ENCODE measurements at places on chromosomes 6 and 20.

- DNase-seq, result no peak
These were observed 58.3 kb downstream of the MAFB start for GRCh38 chr20:40630713-40631112.

DNA sequence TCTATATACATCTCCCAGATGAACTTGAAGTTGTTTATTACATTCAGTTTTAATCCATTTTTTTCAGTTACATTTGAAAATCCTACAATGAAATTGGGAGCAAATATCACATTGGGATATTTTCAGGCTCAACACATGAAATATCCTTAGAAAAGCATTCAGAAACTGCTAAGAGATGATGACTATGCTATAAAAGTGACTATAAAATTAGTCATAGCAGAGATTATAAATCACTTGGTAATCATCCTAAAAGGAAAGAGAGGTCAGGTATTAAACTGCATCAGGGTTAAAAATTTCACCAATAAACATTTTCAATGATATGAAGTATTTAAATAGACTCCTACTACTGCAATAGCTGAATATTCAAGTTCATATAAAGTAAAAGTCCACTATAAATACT lies 987.7 kb downstream of the GRIK2 start:
- DNase-seq, result no peak

DNA sequence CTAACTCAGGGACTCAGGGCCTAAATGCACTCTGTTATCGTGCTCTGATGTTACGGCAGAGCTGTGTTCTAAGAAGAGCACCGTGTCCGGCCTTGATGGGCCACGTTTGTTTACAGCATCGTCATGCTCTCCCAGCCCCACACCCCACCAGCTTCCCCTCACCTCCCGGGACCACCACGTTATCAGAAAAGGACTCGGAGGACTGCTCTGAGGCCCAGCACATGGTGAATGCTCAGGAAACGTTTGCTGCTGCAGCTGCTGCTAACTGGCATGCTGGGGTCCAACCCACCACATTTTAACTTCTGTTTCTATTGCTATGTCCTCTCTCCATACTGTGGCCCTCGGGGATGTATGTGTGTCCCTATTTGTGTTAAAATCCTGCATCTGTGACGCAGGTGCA lies 50.3 kb downstream of the WDR27 start:
- DNase-seq, result no peak

- DNase-seq, result no peak
These were observed 78.9 kb downstream of the CRYBG1 start for GRCh38 chr6:106439459-106439858.

DNA sequence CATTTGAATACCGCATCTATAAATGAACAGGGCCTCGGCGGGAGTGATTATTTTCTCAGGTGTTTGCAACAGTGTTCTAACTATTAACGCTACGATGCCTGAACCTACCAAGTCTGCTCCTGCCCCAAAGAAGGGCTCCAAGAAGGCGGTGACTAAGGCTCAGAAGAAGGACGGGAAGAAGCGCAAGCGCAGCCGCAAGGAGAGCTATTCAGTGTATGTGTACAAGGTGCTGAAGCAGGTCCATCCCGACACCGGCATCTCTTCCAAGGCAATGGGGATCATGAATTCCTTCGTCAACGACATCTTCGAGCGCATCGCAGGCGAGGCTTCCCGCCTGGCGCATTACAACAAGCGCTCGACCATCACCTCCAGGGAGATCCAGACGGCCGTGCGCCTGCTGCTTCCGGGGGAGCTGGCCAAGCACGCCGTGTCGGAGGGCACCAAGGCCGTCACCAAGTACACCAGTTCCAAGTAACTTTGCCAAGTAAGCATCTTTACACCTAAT lies 70.9 kb downstream of the HFE start:
- DNase-seq, result peak; percentile 78

- DNase-seq, result peak; percentile 76
These were observed 395.5 kb upstream of the RUNX2 start for GRCh38 chr6:44932651-44933091.

DNA sequence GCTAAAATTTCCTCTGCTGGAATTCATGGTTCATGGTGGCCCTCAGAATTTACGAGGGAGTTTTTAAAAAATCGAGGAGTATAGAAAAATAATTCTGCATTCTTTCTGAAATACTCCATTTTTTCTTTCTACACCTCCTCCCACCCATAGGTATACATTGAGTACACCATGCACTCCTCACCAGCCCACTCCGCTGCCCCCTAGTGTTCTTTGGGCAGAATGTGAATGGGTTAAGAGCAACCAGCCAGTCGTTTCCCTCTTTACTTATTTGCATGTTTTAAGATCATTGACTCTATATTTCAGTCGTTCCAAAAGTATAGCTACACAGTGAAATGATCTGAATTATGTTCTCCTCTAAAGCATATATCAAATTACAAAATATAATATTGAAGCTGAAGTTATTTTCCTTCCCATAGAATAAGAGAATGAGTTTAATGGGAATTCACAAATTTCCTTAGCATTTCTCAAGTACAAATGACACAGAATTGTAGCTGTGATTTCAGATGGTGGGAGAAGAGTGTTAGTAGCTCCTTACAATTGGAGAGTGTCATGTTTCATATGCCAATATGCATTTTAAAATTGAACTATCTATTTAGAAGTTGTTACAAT lies 977.7 kb upstream of the SLC35B3 start:
- no peak for DNase-seq

GRCh38 chr6:116438590-116439448 lies 22.4 kb upstream of the CALHM6 start:
- DNase-seq, result no peak

DNA sequence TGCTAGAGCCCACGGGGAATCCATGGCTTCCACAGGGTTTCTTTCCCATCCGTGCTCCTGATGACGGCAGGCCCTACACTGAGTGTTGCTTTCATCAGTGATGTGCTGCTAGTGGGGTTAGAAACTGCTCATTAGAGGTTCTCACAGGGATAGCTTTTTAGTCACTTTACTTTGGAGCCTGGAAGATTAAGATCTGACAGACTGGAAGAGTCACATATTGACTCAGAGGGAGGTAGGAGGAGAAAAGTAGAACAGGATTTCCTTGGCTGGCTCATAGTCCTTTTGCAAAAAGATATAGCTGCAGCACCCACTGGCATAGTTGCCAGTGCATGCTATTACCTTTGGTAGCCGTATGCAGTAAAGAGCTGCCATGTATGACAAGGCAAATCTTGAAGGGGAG lies 890.3 kb downstream of the C6orf118 start:
- DNase-seq, result no peak

DNA sequence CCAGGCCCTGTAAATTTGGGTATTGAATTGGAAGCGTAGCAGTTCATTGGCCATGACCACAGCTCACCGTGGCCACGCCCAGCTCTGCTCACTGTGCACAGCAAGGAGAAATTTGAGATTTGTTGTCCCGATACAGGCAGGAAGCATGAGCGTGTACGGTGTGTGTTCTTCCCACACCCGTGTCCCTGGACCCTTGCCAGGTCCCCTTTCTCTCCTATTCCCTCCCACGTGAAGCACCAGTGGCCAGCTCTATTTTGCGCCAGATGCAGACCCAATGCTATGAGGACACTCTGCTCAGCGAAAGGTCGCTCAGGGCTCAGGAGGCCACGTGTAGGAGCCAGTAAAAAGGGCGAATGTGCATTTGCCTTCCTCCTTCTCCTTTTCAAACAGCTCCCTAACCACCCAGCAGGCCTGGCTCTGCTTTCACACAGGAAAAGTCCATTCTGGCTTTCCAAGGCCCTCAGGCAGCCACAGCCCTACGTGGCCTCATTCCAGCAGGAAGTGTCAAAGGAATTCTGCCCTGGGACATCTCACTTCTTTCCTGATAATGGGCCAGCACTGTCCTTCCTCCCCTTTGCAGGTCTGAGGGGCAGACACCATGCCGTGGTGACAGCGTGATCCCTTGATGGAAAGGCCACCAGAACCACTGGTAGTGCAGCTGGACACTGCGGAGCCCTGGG lies 499.2 kb upstream of the CDH4 start:
- no peak for DNase-seq

GRCh38 chr20:49635866-49636265 lies 67.9 kb upstream of the PTGIS start:
- DNase-seq, result no peak

DNA sequence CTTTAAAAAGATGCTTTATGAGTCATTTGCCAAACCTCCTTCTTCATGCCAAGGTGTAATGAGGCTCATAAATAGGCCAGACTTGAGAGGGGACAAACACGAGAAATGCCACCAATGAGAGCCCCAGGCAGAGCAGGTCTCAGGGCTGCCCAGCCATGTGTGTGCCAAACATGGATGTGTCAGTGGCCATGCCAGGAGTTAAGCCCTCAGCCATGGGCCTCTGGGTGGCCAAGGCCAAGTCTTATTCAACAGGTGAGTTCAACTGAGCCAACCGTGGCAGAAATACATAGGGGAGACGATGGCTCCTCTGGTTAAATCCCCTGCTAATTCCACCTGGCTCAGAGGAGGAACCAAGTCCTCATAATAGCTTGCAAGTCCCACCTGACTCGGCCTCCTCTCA lies 358.8 kb downstream of the PREX1 start:
- no peak for DNase-seq

DNA sequence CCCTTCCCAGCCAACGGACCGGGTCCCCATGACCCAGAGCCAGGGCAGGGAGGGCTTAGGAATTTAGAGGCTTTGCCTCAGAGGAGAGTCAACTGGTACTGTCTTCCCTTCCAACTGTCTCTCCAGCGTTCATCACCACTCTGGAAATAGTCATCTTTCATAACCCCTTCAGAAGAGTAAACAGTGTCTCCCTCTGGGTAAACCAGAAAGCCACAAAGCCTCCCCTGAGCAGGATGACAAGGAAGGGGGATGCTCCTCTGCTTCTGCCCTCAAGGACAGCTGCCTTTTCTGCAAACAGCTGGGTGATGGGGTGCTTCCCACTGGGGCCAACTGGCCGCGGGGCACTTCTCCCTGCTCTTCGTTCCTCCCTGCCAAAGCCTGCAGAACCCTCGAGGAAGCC lies 90.1 kb downstream of the PSMG4 start:
- no peak for DNase-seq

GRCh38 chr6:134394905-134395304 lies 77.0 kb upstream of the SGK1 start:
- no peak for DNase-seq

- DNase-seq, result no peak
These were observed 475 bp upstream of the TMEM181 start for GRCh38 chr6:158559338-158559894.

- no peak for DNase-seq
These were observed 1160.2 kb downstream of the EPHA7 start for GRCh38 chr6:92259171-92259570.

DNA sequence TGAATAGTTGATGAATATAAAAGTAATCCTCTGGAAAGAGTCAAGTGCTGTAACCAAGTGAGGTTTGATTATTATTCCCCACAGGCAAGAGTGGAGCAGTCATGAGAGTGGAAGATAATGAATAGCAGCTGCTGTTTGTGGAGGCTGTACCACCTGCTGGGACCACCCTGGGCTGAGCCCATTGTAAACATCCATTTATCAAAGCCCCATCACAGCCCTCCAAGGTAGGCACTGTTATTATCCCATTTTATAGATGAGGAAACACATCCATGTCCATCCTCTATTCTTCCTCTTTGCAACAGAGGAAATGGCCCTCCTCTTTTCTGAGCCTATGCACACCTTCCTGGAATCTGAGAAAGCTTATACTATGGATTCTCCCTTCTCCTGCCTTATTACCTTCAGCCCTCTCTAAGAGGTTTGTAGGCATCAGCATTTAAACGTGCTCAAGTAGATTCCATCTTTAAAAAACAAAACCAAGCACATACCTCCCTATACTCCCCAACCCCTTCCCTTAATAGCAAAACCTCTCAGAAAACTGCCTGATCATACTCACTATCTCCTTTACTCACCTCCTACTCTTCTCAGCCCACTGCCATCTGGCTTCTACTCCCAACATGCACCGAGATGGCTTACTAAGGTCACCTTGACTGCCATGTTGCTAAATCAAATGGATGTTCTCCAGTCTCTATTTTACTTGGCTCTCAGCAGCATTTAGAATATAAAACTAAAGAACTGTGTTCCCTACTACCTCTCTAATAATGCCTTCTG lies 37.1 kb downstream of the CDH22 start:
- no peak for DNase-seq

DNA sequence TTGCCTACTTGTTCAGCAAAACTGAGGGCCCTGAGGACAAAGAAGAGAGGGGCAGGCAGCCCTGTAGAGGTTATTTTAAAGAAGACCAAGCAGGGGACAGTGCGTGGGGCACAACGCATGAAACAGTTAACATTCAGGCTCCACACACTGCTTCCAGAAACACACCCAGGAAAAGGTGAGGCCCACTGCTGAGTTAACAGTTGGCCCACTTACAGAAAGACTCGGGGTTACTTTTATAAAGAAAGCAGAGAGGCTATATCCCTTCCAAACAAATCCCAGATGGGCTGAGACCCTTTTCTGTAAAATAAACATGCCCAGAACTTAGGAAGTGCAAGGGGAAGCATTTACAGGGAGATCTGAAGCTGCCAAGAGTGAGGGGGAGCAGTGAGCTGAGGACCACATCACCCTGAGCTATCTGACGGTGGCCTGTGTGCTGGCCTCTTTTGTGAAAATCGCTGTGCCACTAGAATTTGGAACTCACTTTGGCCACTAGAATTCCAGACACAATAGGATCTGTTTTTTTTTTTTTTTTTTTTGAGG lies 49.8 kb upstream of the SSTR4 start:
- DNase-seq, result no peak

GRCh38 chr20:50187403-50188051 lies 3.1 kb upstream of the CEBPB start:
- DNase-seq, result no peak

- DNase-seq, result no peak
These were observed at the start of gene ASIP for GRCh38 chr20:34240693-34241615. TSS of gene ASIP (plus strand) at chr20:34241423. CDS start at chr20:34260375, 18,952 bp downstream.

DNA sequence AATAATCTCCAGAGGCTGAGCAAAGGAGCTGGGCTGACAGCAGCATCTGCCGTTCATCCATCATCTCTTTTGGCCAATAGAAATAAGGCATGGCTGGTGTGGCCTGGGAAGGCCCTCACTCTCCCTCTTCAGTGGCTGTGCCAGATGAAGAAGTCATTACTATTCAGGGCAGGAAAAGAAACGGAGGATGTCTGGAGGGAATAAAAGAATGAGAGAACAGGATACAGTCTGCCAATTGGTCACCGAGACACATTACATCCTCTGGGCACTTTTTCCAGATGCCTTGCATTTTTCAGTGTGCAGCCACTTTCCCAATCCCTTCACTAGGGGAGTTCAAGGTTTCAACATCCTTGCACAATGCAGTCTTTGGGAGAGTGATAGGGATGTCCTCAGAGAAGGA lies 32.2 kb upstream of the VGLL2 start:
- DNase-seq, result no peak
